Neural progenitor cell (in vitro differentiated cells): ENCODE measurements at places on chromosomes 2 and 18. TPM values are rescaled to one million over a fixed set of nuclear protein-coding genes. Genes with fewer than 3 reads are reported as not detected.

Gene PASK
- total RNA-seq = 20.3 and 35.1 TPM in 2 replicates

Gene DQX1
- 0.11 and 0.71 TPM in 2 replicates for total RNA-seq

Gene CNRIP1
- total RNA-seq = 3.7 and 5.0 TPM in 2 replicates

Gene GAD1
- total RNA-seq = 5.2 and 10.7 TPM in 2 replicates

Gene NOL4
- total RNA-seq = 0.81 and 11.5 TPM in 2 replicates

Gene CNOT9
- total RNA-seq = 85.0 and 87.1 TPM in 2 replicates

Gene ZNF236
- 11.5 and 14.3 TPM in 2 replicates for total RNA-seq

Gene RGPD4
- total RNA-seq = 0.06 and 0.07 TPM in 2 replicates

Gene MROH2A
- total RNA-seq = not detected in 2 replicates

Gene SCYGR2
- total RNA-seq = not detected in 2 replicates

Gene EGR4
- total RNA-seq = 0.40 TPM in 1 of 2 replicates, not detected in the other

Gene USP37
- total RNA-seq = 21.0 and 35.1 TPM in 2 replicates

Gene KDSR
- 20.6 and 21.2 TPM in 2 replicates for total RNA-seq

Gene MYO1B
- total RNA-seq = 64.8 and 88.0 TPM in 2 replicates

Gene TRAPPC8
- total RNA-seq = 46.4 and 51.5 TPM in 2 replicates

Gene WDR43
- 55.8 and 139 TPM in 2 replicates for total RNA-seq

Gene SP140
- 0.06 TPM in 1 of 2 replicates, not detected in the other for total RNA-seq
